ENCODE measurements at places on chromosomes 7 and 10. TPM values are rescaled to one million over a fixed set of nuclear protein-coding genes. Genes with fewer than 3 reads are reported as not detected.

DNA sequence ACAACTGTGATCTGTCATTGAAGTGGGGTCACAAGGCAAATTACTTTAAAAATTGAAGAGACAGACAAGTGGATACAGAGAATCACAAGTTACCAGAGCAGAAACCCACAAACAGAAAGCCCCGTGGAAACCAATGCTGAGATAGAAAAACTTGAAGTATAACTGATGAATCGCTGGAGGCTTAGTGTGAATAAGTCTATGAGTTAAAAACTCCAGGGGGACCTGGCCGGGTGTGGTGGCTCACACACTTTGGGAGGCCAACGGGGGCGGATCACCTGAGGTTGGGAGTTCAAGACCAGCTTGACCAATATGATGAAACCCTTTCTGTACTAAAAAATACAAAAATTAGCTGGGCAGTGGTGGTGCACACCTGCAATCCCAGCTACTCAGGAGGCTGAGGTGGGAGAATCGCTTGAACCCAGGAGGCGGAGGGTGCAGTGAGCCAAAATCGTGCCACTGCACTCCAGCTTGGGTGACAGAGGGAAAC lies 69.7 kb upstream of the ZNRF2 start:
- DNase-seq = no peak

DNA sequence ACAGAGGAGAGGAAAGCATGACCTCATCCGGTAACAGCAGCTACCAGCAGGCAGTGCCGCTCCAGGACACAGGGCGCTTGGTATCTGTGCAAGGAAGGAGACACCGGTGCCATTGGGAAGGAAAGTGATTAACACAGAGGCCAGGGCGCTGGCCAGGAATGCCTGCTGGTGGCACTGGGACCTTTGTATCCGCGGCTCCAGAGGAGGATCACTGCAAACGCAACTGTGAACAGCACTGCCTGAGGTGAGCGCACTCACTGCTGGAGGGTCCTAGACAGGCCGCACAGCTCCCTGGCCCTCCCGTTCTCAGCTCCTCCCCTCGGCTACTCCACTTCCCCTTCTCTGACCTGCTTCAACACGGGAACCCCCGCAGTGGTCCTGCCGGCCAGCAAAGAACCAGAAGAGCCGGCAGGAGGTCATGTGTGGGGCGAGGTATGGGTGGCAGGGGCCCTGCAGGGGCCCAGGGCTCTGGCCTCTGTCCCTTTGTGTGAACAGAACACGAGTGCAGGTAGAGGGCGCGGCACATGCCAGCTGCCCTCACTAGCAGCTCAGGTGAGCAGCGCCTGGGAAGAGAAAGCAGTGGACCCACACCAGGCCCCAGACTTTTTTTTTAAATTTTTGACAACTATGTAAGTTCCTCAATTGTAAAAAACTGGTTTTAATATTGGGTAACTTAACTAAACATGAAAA lies 107.6 kb downstream of the VIPR2 start:
- DNase-seq = no peak

DGKB gene
- 57.8 TPM for total RNA-seq

DNA sequence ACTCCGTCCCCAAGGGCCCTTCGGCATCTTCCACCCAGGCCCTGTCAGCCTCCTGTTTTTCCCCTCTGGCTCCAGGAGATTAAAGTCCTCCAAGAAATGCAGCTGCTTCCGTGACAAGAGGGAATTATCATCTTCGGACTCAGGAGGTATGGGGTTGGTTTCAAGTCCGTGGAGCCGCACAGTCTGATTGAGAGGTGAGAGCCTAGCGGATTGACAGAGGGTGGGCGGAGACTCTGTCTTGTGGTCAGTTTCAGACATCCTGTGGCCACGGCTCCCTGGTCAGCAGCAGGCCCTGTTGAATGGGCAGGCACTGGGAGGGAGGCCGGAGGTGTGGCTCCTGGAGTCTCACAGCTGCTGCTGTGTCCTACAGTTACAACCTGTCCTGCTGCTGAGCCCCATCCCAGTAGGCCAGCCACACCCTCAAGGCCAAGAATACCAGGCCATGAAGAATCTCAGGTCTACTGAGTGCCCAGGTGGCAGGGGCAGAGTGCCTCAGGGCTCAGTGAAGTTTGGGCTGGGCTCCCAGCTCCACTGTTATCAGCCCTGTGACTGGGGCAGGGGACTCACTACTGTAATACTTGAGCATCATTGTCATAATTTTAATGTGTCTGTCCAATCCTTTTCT lies 49.3 kb upstream of the ZNF716 start:
- DNase-seq = no peak

DLX6 gene
- not detected for total RNA-seq

GRCh38 chr7:128913870-128914565 lies 3.5 kb upstream of the KCP start:
- DNase-seq = no peak

ASB10 gene
- not detected for total RNA-seq

- DNase-seq = peak; percentile 73
Measured at GRCh38 chr10:117374506-117375359, 507 bp downstream of the PDZD8 start.

DNA sequence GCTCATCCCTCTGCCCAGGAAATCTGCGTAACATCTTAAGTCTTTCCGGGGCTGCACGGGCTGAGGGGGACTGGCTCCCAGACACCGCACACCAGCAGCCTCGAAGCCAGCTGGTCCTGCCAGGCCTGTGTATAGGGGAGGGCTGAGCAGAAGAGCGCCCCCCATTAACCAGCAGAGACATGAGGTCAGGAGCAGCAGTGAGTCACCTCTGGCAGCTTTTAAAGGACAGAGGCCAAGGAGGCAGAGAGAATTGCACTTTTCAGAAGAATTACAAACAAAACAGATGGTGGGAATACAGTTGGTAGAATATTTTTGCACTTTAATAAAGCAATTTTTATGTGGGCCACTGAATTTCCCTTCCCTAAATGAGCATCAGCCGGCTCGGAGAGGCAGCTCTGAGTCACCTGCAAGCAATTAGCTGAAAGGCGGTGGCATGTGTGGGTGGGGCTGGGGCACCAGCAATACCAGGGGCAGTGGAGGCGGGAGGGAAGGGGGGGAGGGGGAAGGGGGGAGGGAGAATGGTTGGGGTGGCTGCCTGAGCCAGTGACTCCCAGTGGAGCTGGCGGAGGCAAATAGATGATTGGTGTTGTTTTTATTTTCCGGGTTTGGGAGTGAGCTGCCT lies 39.1 kb downstream of the GOLGA7B start:
- no peak for DNase-seq

DNA sequence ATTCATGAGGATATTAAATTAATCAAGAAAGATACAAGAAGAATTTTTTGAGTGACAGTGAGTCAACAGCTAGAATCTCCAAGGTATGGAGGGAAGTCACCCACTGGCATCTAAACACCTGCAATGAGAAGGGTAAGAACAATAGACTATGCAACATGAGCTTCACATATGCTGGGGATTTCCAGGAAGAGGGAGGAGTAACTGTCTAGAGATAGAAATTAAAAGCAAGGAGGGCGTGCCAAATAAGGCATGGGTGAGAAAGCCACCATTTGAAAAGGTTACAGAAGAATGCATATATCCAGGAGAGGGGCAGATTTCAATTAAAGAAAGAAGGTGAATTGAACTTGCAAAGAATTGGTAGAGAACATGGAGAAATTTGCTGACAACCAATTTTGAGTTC lies 365.7 kb downstream of the GPR37 start:
- DNase-seq = no peak

All from glutamatergic neuron (in vitro differentiated cells).